ENCODE measurements at places on chromosomes 2 and 18.

DNA sequence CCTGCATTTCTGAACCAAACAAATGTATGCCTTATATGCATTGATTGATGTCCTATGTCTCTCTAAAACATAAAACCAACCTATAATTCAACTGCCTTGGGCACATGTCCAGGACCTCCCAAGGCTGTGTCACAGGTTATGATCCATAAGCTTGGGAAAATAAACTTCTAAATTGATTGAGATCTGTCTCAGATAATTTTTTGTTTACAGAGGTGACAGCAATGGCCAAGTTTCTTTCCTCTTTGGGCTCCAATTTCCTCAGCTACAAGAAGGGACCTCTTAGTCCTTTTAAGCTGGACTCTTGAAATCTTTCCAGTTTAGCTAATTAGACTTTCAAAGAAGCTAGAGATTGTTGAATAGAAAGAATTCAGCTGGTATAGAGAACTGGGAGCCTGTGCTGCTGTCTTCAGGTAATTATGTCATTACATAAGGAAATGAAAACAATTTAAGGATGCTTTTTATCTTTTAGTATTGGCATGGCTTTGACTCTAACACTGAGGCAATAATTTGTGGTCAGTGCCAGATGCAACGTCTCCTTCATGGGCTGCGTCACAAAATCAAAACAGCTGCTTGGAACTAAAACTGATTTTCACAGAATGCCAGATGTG lies 412.1 kb upstream of the TRIB2 start:
- no peak for DNase-seq

DNA sequence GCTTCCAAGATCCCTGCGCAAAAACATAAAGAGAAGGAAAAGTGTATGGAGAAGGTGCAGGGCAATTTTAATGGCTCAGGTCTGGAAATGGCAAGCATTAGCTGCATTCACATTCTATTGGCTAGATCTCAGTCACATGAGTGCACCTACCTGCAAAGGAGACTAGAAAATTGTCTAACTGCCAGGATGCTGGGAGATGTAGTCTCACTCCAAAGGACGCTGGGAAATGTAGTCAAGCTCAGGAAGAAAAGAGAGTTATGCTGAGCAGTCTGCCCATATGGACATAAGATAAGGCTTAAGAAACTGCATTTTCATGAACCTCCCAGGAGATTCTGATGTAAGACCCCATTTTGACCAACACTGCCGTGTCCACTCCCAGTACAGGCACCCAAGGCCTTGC lies 9.5 kb upstream of the KLHL29 start:
- no peak for DNase-seq

DNA sequence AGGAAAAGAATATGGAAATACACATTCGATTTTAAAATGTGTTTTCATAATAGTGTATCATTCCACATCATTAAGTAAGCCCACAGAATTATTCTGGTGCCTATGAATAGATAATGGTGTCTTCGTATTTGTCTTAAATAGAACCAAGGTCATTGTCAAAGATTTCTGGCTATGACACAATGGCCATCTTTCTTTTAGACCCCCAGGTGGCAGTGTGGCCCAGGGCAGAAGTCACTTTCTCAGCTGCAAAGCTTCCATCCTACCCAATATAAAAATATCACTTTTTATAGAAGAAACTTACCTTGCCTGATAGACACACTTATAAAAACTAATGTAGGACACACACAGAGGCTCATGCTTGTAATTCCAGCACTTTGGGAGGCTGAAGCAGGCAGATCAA lies 57.5 kb downstream of the ZRANB3 start:
- DNase-seq = no peak

DNA sequence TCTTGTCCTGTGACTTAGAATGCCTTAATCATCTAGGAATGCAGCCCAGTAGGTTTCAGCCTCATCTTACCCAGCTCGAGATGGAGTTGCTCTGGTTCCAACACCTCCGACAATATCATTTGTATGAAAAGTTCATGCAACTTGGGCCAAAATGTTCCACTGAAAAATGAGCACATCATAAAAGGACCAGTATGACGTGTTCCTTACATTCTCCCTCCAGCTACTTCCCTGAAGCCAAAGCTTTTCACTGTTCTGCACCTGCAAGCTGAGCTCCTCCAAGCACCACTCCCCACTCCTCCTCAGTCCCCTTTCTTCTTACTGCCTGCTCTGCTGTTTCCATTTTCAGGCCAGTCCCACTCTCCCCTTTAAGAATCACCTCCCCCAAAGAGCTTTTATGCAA lies 23.1 kb downstream of the TMEM182 start:
- no peak for DNase-seq

Data from kidney epithelial cell (primary cell).